ENCODE measurements at places on chromosomes 4 and X.

GRCh38 chr4:13559413-13559812 lies 15.1 kb upstream of the NKX3-2 start:
- DNase-seq = no peak

DNA sequence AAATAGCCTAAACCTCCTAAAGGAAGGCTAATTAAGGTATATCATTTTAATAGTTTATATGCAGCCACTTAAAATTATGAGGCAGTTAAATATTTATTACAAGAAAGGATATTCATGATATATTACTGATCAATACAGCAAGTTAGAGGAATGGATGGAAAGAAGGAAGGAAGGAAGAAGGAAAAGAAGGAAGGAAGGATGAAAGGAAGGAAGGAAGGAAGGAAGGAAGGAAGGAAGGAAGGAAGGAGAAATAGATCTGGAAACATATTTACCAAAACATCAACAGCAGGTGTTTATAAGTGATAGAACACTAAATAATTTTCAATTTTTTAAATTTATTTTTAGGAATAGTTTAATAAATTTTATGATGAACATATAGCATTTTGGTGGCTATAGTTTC lies 17.5 kb downstream of the SLC7A11 start:
- DNase-seq = no peak

DNA sequence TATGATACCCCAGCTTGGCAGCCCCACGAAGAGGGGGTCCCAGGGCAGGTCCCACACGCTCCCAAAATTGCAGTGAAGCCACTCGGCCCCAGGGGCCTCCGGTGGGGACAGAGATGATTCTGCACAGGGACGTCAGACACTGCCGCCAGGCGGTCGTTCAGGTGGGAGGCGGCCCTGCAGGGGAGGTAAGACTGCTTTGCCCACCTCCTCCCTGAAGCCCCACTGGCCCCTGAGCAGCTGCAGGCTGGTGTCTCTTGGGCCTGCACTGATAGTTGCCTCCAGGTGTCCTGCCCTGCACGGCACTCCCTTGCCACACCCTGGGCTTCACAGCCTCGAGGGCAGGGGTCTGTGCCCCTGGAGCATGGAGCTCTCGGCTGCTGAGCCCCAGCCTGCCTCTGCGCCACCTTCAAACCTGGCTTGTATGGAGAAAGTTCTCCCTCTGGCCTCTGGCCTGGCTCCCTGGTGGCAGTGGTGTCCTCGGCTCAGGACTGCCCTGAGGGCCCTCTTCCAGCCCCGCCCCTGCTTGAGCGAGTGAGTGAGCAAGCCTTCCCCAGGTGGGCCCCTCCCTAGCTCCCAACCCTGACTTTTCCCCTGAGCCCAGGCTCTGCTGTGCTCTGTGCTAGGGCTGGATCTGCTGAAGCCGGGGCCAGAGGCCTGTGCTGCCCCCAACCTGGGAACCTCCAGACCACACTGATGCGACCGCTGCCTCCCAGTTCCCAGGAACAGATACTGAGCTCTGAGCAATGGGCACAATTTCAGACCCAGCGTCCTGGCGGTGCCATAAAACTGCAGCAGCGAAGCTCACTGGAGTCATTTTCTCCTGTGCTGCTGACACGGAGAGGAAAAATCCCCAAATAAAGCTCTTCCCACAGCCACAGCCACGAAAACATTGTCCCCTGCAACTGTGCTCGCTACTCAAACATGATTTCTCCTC lies 16.1 kb downstream of the ADRA2C start:
- no peak for DNase-seq

DNA sequence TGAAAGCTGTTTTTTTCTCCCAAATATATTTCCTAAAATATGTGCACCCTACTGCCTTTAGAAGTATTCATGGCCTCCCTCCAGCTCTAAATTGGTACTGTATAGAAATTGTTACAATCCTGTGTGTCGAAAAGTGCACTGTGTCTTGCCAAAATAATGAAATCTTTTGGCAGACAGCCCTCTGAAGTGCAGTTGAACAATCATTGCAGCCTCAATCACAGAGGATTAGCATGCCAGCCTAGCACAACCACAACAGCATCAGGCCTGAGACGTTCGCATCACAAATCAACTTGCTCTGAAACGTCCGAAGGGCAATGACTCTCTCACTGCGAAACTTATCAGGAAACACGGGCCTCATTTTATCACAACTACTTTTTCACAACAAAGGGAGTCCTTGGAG lies 99.0 kb downstream of the ANOS1 start:
- no peak for DNase-seq

- no peak for DNase-seq
These were observed 20.5 kb downstream of the COMMD8 start for GRCh38 chr4:47442980-47443379.

- no peak for DNase-seq
These were observed 22.8 kb upstream of the HADH start for GRCh38 chr4:107966903-107967302.

DNA sequence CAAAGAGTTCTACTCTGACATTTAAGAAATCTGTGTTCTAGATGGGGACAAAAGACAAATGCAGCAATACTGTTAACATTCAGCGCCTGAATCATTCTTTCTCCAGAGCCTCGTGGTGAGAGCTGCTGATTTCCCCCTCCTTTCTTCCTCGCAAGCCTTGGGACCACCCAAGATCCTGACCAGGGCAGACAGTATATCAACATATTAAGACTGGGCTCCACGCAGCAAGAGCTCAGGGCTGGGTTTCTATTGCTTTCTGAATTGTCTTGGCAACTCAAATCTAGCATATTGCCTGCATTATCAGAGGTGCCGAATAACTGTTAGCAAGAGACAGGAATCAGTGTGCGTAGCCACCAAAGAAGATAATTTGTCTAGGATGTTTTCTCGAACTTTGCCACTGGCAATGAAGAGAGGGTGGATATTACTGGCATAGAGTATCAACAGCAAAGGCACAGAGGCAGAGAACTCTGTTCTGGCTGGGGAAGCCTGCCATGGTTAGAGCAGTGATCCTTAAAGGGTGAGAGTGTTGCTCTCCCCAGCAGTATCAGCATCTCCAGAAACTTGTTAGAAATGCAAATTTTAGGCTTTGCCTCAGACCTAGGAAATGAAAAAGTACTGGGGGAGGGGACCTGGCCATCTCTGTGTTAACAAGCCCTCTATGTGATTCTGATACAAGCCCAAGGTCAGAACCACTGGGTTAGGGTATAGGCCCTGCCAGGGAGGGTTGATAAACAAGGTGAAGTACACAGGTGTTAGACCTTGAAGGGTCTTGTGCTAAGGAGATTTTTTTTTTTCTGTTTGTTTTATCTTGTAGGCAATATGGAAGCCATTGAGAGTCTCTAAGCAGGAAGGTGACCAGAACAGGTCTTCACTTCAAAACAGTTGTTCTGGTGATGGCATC lies 46.2 kb upstream of the MID1IP1 start:
- DNase-seq = no peak

DNA sequence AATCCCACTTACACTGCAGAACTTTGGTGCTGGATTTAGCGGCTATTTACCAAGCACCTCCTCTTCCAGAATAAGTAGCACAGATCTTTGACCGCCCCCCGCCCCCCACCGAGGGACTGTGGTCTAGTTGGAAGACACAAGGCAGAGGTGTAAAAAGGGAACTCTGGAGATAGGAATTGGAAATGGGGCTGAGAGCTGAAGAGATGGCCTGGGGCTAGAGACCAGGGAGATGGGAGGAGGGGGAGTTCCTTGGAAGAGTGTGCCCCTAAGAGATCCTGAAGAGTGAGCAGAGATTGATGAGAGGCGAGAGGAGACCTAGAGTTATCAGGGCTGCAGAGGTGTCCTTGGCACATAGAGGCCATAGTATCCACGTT lies 55.3 kb downstream of the TBL1X start:
- DNase-seq = no peak

- DNase-seq = no peak
These were observed 197.1 kb upstream of the GIMD1 start for GRCh38 chr4:106565727-106566126.

- DNase-seq = no peak
These were observed 75.1 kb downstream of the PDGFC start for GRCh38 chr4:156896527-156896926.

- no peak for DNase-seq
These were observed 35.8 kb upstream of the TADA2B start for GRCh38 chr4:7007142-7007907.

- DNase-seq = no peak
These were observed 131.7 kb downstream of the CHRNA9 start for GRCh38 chr4:40466789-40467188.

GRCh38 chr4:68905939-68906779 lies 45.4 kb downstream of the UGT2A3 start:
- DNase-seq = no peak

DNA sequence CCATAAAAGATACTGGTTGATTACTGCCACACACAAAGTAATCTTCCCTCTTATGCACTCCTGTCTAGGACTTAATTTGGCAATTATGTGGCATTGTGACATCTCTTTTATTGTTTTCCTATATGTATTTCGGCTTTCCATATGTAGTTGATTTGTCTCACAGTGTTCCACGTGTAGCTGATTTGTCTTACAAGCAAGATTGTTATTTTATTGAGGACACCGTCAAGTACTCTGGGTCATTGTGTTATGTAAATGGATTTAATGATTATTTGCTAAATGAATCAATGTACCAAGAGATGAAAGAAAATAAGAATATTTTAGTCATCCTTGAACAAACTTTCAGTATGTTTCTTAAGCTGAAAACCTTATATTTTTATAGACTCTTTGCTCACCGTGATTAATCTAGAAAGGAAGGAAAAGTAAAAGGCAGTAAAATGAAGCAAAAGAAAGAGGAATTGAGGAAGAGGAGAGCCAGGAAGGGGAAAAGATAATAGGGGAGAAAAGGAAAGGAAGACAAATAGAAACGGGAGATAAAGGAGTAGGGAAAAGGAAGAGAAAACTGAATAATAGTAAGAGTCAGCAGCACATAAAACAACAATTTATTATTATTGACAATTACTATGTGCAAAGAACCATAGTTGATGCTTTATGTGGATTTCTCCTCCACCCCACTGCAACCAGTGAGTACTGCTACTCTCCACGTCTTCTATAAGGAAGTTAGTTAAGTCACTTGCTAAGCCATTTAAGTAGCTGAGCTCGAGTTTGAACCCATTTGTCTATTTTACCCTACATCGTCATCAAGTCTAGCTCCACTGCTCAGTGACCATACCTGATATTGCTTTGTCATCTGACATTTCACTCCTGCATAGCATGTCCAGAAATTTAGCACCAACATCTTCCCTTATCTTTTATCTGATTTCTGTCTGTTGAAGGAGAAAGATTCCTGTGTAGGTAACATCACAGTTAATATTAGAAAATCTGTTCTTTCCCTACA lies 336.5 kb downstream of the BMPR1B start:
- DNase-seq = no peak

- DNase-seq = no peak
These were observed 934 bp upstream of the SEC31A start for GRCh38 chr4:82891707-82892466.

- DNase-seq = no peak
These were observed 72.3 kb downstream of the IGSF1 start for GRCh38 chrX:131216828-131217227.

GRCh38 chr4:113858924-113859323 lies 97.4 kb upstream of the CAMK2D start:
- no peak for DNase-seq

DNA sequence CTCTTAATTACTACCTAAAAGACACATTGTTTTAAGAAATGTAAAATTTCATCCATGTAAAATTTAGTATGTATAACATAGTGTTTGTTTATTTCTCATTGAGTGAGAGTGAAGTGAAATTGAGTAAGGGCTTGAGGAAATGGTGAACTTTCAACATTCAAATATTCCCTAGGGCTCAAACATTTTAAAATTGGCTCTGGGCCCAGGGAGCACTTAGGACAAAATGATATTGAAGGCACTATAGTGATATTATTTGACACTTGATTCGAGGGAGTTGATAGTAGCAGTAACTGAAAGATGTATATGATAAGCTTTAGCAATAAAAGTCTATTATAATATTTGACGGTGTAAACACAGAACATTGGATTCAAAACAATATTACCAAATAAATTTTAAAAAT lies 1244.0 kb upstream of the TENM3 start:
- DNase-seq = no peak

DNA sequence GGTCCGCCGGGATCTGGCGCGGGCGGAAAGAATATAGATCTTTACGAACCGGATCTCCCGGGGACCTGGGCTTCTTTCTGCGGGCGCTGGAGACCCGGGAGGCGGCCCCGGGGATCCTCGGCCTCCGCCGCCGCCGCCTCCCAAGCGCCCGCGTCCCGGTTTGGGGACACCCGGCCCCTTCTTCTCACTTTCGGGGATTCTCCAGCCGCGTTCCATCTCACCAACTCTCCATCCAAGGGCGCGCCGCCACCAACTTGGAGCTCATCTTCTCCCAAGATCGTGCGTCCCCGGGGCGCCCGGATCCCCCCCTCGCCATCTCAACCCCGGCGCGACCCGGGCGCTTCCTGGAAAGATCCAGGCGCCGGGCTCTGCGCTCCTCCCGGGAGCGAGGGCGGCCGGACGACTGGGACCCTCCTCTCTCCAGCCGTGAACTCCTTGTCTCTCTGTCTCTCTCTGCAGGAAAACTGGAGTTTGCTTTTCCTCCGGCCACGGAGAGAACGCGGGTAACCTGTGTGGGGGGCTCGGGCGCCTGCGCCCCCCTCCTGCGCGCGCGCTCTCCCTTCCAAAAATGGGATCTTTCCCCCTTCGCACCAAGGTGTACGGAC lies 482 bp upstream of the SHOX start:
- no peak for DNase-seq

- no peak for DNase-seq
These were observed 3.6 kb upstream of the MAGED1 start for GRCh38 chrX:51889851-51890250.

DNA sequence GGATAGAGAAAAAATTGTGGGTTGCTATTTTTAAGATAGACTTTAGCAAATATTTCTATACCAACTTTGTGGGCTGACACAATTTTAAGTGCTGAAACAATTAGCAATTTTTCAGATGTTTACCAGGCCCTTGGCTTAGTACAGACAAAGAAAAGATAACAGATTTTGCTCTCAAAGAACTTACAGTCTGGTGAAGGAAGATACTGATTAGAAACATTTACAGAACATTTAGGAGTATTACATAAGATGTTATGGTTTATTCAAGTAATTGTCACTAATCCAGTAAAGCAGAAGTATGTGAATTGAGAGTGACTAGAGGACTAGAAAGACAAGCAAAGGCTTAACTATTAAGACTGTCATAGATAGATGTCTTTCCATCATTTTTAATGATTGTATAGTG lies 35.3 kb upstream of the NDUFC1 start:
- DNase-seq = no peak

DNA sequence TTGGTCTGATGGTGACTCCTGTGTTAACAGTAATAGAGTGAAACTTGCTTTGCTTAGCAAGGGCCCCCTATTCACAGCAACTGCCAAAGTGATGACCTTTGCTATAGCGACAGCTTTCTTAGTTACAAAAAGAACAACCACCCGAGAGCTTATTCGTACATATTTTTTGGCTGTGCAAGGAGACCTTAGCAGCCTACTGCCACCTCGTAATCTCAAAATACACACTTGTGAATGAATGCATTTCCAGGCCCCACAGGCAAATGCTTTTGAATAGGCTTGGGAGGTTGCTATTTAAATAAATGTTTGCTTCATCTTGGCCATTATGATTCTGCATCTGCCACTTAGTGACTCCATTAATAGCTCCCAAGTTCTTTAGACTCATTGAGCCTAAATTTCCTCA lies 47.4 kb downstream of the CCDC149 start:
- no peak for DNase-seq

All from stimulated activated CD4-positive, alpha-beta T cell treated with anti-CD3 and anti-CD28 coated beads, Interleukin-4, amount 100 ng/mL, for 24 hours (primary cell).